Right cardiac atrium (tissue), 5 donors: ENCODE measurements at places on chromosomes 13 and 19. TPM values are rescaled to one million over a fixed set of nuclear protein-coding genes. Genes with fewer than 3 reads are reported as not detected.

Gene PSG3
- not detected for total RNA-seq

Gene ZNF442
- 2.9 TPM for total RNA-seq

Gene SPACA4
- not detected for total RNA-seq

Gene IGLON5
- total RNA-seq = not detected

Gene CAPN12
- total RNA-seq = 0.44 TPM

Gene NPAS1
- 0.33 TPM for total RNA-seq

Gene PTH2
- not detected for total RNA-seq

Gene PEX11G
- total RNA-seq = 2.2 TPM

Gene SLC10A2
- not detected for total RNA-seq

Gene NCR1
- total RNA-seq = 0.21 TPM

Gene TJP3
- not detected for total RNA-seq

Gene CDX2
- not detected for total RNA-seq

Gene LHB
- not detected for total RNA-seq

Gene LIN37
- total RNA-seq = 8.2 TPM

Gene CEACAM21
- total RNA-seq = 0.65 TPM

Gene SPIB
- total RNA-seq = not detected

Gene RFPL4A
- not detected for total RNA-seq

Gene C1QTNF9
- total RNA-seq = 1.1 TPM

Gene GNA15
- 2.5 TPM for total RNA-seq

Gene KBTBD6
- 15.7 TPM for total RNA-seq

Gene SHD
- total RNA-seq = 30.5 TPM

Gene XAB2
- 25.0 TPM for total RNA-seq

Gene CEACAM7
- total RNA-seq = not detected

Gene ZNF835
- total RNA-seq = 3.6 TPM

Gene CYP4F11
- 0.34 TPM for total RNA-seq

Gene MISP
- total RNA-seq = 0.22 TPM

Gene PRTN3
- not detected for total RNA-seq

Gene SH2D3A
- not detected for total RNA-seq

Gene TEX101
- not detected for total RNA-seq

Gene ZNF44
- total RNA-seq = 9.2 TPM
